ENCODE measurements at places on chromosomes 3 and 15.

DNA sequence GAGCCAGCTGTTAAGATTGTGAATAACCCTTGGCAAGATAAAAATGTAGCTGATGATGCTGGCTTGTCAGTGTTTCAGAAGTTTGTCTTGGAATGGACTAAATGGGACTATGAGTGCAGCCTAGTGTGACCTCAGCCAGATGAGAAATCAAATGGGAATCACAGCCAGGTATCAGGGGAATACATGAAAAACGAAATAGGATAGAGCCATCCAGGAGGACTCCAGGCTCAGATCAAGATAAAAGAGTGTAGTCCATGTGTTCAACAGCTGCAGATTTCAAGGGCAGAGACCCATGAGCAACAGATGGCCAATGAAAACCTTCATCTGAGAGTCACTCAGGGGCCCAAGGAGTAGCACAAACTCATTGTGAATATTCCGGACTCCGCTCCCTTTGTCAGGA is 1080.9 kb upstream of the CADM2 start:
- DNase-seq: no peak

DNA sequence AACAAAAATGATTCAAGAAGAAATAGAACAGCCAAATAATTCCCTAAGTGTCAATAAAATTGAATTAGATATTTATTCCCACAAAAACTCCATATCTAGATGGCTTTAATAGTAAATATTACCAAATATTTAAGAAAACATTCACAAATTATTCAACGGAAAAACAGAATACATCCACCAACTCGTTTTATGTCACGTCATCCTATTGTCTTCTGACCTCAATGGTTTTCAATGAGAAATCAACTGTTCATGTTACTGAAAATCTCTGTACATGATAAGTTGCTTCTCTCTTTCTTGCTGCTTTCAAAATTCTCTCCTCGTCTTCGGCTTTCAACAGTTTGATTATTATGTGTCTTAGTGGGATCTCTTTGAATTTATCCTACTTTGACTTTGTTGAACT is 17.1 kb upstream of the FBXL2 start:
- no peak for DNase-seq

GRCh38 chr3:136343446-136343845 is 93.3 kb downstream of the PCCB start:
- DNase-seq: no peak

DNA sequence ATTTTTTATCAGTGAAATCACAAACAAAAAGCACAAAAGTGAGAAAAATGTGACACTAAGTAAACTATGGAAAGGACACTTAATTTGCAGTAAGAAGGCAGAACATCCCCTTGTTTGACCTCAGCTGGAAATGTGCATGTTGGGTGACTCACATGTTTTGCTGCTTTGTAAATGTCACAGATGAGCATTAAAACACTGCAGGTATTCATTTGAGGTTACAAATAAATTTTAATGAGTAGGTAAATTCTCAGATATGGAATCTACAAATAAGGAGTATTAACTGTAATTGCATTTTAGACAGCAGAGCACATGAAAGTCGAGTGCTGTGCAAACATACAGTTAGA is 20.3 kb downstream of the CHMP2B start:
- no peak for DNase-seq

- DNase-seq: no peak
Observed at GRCh38 chr15:66153549-66154415, 99.8 kb downstream of the MEGF11 start.

DNA sequence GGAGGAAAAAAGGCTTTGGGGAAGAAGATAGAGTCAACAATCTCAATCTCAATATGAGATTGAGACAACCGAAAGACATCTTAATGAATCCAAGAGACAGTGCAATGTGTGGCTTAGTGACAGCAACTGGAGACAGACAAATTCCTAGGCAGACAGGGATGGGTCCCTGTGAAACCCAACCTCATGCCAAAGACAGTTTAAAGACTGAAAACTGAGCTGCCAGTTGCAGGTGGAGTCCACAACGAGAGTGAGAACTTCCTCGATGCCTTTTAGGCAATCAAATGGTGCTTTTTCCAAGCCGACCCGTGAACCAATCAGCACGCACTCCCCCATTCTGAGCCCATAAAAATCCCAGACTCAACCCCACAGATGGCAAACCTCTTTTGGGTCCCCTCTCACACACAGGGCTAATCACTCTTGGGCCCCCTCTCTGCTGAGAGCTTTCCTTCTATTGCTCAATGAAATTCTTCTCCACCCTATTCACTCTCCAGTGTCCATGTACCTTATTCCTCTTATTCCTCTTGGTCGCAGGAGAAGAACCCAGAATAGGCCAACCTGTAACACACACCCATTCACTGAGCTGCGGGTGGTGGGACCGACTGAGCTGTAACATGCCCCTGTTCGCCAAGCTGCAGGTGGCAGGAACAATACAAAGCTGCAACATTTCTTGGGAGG is 34.8 kb downstream of the ZMAT3 start:
- no peak for DNase-seq

- DNase-seq: no peak
Observed at GRCh38 chr3:108152274-108152673, 61.4 kb upstream of the CD47 start.

GRCh38 chr15:63234451-63234870 is 42.9 kb upstream of the APH1B start:
- no peak for DNase-seq

DNA sequence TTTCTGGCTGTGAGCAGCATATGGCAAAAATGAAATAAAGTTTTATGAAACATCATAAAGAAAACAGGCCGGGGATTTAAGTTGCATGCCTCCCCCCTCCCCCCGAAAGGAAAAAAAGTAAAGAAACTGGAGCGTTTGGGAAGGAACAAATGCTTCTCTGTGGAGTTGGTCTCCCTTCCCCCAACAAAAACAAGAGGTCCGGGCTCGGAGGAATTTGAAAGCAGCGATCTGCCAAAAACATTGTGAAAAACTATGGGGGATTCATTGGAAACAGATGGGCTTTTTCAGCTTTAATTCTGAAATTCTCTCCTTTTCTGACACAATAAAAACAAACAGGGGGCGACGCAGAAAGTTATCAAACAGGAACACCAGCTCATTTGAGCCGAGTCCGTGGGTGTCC is 17.0 kb downstream of the RGMA start:
- no peak for DNase-seq

- DNase-seq: no peak
Observed at GRCh38 chr3:157100608-157101396, 59.1 kb downstream of the CCNL1 start.

DNA sequence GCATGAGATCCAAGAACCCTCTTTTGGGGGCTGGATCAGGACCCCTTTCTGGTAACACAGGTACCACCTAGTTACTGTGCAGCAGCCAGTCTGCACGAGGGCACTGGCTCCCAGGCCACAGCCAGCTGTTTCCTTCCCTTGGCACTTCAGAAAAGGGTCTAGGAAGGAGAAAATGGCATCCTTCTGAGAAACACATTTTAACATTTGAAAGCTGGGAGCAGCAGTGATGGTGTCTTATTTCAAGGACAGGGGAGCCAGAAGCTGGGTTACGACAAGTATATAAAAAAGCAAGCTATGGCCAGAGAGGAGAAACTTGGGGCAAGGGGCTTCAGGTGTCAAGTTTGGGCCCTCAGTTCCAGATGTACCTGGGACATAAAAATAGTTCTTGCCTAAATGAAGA is 282.8 kb downstream of the CTNNB1 start:
- no peak for DNase-seq

- no peak for DNase-seq
Observed at GRCh38 chr3:30493911-30494311, 112.5 kb upstream of the TGFBR2 start.

- no peak for DNase-seq
Observed at GRCh38 chr15:61661791-61662190, 398.5 kb downstream of the VPS13C start.

DNA sequence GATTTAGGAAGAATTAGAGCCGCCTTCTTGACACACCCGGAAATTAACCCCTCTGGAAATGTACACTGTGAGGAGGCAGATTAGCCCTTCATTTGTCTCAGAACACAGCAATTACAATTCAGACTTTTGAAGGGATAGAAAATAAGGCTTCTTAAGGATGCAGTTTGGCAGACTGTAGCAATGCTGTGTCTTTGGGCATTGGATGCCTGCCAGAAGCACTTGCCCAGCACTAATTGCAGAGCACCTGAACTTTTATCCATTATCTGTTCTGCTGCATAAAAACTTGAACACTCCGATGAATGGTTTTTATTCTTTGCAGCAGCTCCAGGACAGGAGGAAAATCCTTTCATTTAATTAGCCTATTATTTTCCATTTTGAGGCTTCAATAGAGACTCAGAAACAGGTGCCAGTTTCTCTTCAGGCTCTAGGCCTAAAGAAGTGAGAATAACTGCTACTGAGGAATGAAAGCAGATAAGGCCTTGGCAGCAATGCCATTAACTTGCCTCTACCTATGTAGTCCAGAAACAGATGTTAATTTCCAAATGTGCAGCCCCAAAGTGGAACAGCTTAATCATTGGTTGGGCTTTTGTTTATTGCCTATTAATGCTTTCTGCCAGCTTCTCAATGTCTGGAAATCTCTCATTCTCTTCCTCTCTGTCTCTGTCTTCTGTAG is 418.5 kb downstream of the NSUN3 start:
- DNase-seq: no peak

- no peak for DNase-seq
Observed at GRCh38 chr3:13665582-13666226, 116.8 kb downstream of the FBLN2 start.

DNA sequence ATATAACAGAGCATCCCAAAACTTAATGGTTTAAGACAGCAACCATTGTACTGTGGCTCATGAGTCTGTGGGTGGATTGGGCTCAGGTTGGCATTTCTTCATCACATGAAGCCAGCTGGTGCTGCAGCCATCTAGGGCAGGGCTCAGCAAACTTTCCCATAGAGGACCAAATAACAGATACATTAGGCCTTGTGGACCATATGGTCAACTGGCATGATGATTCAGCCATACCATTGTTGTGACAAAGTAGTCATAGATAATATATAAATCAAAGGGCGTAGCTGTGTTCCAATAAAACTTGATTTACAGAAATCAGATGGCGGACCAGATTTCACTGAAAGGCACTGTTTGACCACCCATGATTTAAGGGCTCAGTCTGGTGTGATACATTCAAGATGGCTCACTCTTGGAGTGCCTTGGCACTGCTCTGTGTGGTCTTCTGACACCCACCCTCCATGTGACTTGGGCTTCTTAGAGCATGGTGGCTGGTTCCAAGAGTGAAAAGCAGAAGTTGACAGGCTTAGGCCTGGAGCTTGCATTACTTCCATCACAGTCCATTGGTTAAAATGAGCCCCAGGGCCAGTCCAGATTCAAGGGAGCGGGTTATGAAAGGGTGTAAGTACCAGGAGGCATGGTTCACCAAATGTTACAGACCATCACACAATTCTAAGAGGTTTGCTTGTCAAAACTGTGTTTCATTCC is 40.8 kb upstream of the BHLHE40 start:
- no peak for DNase-seq

- DNase-seq: no peak
Observed at GRCh38 chr3:81105206-81105605, 656.2 kb downstream of the GBE1 start.

GRCh38 chr3:177561365-177561764 is 364.1 kb upstream of the TBL1XR1 start:
- DNase-seq: no peak

GRCh38 chr3:36769926-36770325 is 5.6 kb upstream of the DCLK3 start:
- DNase-seq: no peak

DNA sequence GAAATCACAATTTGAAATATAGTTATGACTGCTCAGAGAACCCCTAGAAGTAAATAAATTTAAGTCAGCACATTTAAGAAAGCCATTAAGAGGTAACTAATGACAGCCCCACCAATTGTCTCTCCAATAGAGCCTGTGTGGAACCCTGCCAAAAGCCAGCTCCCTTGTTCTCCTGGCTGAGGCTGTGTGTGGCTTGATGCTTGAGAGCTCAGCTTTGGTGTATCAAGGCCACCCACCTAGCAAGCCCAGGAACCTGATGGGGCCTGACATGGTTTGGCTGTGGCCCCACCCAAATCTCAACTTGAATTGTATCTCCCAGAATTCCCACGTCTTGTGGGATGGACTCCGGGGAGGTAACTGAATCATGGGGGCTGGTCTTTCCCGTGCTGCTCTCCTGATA is 106.9 kb downstream of the LRRN1 start:
- DNase-seq: no peak

GRCh38 chr15:40543631-40544294 is 21.1 kb downstream of the CCDC32 start:
- no peak for DNase-seq

DNA sequence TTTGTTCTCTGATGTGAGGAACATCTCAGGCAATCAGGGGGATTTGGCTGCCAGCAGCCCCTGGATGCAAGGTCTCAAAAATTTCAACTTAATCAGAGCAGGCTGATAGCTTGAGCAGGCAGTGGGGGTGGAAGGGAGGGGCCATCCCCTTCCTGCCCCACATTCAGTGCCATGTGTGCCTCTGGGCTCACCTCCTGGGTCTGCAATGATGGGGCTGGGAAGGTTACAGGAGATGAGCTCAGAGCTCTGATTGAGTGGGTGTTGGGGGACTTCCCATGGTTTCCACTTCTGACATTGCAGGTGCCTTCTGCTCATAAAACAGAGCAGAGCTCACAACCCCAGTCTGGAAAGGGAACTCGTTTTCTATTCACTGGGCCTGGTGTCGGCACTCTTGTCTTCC is 37.0 kb downstream of the PARP16 start:
- no peak for DNase-seq

DNA sequence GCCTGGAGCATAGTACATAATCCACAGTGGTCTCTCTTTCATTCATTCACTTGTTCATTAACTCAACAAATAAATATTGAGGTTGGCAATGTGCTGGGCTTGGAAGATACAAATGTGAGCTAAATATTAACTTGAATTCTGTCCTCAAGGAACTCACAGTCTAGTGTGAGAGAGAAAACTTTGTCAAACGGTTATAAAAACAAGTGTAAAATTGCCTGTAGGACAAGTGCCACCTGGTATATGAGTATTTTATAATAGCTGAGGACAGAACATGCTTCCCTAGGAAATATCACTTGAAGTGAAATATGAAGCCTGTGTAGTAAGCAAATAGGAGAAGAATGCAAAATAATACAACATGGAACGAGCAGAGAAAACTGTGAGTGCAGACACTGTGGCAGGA is 173.1 kb upstream of the CMC1 start:
- DNase-seq: no peak

- DNase-seq: no peak
Observed at GRCh38 chr15:92020207-92020606, 166.7 kb downstream of the SLCO3A1 start.

DNA sequence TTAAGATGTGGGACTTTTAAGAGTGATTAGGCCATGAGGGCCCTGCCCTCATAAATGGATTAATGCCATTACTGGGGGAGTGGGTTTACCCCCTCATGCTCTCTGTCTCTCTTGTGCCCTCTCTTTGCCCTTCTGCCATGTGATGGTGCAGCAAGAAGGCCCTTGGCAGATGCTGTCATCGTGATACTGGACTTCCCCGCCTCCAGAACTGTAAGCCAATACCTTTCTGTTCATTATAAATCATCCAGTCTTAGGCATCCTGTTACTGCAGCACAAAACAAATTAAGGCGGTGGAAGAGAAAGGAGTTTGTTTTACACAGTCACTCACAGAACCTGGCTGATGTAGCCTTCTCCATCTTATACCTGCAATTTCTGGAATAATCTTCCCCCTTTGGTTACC is 360.3 kb upstream of the TBL1XR1 start:
- no peak for DNase-seq

Data from type B pancreatic cell (in vitro differentiated cells).